Karpas-422 (cell line): ENCODE measurements at places on chromosomes 13 and 19. TPM values are rescaled to one million over a fixed set of nuclear protein-coding genes. Genes with fewer than 3 reads are reported as not detected.

DNA sequence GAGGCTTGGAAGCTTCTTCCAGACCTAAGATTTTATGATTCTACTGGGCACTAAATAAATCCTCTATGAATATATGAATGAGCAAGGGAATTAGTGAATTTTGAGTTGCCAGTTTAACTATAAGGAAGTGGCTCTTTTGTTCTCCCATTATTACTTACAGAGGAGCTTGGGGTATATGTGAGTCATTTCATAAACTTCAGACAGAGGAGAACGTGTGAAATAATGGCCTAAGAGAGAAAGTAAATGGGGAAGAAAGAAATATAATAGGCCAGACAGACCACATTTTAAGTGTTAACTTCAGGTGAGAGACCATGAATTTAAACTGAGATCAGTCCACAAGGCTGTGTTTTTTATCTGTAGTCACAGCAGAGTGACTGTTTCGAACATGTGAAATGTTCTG is 570.9 kb downstream of the GPC6 start:
- H3K4me3 ChIP-seq = no peak overlapping the region
- no peak for DNase-seq
- no peaks in the 10 kb centered on the region for H3K36me3 ChIP-seq
- H3K27ac ChIP-seq = no peak overlapping the region

GRCh38 chr13:26485786-26486185 is 71.7 kb upstream of the WASF3 start:
- H3K4me1 ChIP-seq = peaks cover 5% of the 10 kb centered on the region
- H3K27me3 ChIP-seq = no peaks in the 10 kb centered on the region
- H3K36me3 ChIP-seq = no peaks in the 10 kb centered on the region
- no peak overlapping the region for H3K4me3 ChIP-seq

DNA sequence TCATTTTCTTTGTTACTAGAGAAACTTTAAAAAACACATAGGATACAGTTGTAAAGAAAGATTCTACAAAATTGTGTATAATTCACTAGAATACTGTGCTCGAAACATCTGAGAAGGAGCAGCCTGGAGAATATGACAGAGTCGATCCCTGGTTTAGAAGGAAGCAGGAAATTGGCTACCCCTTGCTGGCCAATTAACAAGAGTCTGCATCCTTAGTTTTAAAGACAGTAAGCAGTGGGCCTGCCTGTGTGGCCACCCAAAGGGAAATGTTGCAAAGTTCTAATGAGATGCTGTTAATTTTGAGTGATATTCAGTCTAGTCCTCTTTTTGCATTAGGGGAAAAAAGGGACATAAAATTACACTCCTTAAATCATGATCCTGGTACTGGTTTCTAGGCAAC is 988.6 kb downstream of the PCDH17 start:
- H3K27ac ChIP-seq = no peak overlapping the region
- H3K27me3 ChIP-seq = no peaks in the 10 kb centered on the region
- H3K36me3 ChIP-seq = no peaks in the 10 kb centered on the region
- no peaks in the 10 kb centered on the region for H3K4me1 ChIP-seq
- DNase-seq = no peak

- no peak overlapping the region for H3K27ac ChIP-seq
- H3K27me3 ChIP-seq = no peaks in the 10 kb centered on the region
- no peaks in the 10 kb centered on the region for H3K4me1 ChIP-seq
- no peak for DNase-seq
Observed at GRCh38 chr19:13932911-13933393, 5.3 kb downstream of the PODNL1 start.

DNA sequence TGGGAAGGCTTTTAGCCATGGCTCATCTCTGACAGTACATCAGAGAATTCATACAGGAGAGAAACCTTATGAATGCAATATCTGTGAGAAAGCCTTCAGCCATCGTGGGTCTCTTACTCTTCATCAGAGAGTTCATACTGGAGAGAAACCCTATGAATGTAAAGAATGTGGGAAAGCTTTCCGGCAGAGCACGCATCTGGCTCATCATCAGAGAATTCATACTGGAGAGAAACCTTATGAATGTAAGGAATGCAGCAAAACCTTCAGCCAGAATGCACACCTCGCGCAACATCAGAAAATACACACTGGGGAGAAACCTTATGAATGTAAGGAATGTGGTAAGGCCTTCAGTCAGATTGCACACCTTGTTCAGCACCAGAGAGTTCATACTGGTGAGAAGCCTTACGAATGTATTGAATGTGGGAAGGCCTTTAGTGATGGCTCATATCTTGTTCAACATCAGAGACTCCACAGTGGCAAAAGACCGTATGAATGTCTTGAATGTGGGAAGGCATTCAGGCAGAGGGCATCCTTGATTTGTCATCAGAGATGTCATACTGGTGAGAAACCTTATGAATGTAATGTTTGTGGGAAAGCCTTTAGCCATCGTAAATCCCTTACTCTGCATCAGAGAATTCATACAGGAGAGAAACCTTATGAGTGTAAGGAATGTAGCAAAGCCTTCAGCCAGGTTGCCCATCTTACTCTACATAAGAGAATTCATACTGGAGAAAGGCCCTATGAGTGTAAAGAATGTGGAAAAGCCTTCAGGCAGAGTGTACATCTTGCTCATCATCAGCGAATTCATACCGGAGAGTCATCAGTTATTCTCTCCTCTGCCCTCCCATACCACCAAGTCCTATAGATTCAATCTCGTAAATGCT is 10.7 kb downstream of the ZNF470 start:
- no peak overlapping the region for H3K27ac ChIP-seq
- H3K4me1 ChIP-seq = no peaks in the 10 kb centered on the region
- DNase-seq = no peak

GRCh38 chr13:113856716-113857065 is 7.2 kb downstream of the GAS6 start:
- no peaks in the 10 kb centered on the region for H3K36me3 ChIP-seq
- no peak for DNase-seq
- no peaks in the 10 kb centered on the region for H3K27me3 ChIP-seq
- no peak overlapping the region for H3K27ac ChIP-seq
- H3K4me1 ChIP-seq = no peaks in the 10 kb centered on the region

DNA sequence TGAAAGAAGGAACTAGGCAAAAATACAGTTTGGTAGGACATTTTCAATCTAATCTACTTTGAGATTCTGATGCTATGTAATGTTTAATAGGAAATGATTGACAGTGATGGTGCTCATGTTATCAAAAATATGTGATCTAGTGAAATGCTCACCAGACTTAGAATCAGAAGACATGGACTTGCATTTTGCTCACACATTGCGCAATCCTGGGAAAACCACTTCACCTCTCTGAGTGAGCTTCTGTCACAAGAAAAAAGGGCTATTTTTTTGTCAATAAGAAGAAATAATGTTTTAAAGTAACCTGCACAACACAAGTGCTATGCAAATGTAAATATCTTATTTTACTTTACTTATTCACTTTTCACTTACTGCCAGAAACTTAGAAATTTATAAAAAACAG is 380.9 kb upstream of the HTR2A start:
- no peaks in the 10 kb centered on the region for H3K36me3 ChIP-seq
- no peak overlapping the region for H3K4me3 ChIP-seq
- H3K27me3 ChIP-seq = no peaks in the 10 kb centered on the region
- no peak overlapping the region for H3K27ac ChIP-seq

IGFL3 gene
- total RNA-seq = not detected in 2 replicates

DNA sequence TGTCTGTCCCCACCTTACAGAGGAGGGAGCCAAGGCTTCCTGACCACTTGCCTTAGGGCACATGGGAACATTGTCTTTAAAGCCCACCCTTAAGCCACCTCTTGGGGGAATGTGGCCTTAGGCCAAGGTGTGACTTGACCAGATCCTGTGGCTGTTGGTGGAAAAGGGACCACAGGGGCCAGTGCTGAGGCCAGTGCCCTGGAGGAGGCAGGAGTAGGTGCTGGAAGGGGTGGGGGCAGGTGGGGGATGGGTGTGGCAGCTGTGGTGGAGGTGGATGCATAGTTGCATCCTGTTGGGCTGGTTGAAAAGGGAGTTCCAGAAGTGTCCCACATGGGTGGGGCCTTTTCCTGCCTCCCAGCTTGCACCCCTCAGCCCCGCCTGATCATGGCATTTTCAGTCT is 44.8 kb downstream of the DNM2 start:
- H3K36me3 ChIP-seq = peaks cover 7% of the 10 kb centered on the region
- no peaks in the 10 kb centered on the region for H3K27me3 ChIP-seq
- H3K4me3 ChIP-seq = no peak overlapping the region
- peaks cover 19% of the 10 kb centered on the region for H3K4me1 ChIP-seq
- DNase-seq = no peak

PABPC3 gene
- total RNA-seq = 0.14 and 0.37 TPM in 2 replicates

DNA sequence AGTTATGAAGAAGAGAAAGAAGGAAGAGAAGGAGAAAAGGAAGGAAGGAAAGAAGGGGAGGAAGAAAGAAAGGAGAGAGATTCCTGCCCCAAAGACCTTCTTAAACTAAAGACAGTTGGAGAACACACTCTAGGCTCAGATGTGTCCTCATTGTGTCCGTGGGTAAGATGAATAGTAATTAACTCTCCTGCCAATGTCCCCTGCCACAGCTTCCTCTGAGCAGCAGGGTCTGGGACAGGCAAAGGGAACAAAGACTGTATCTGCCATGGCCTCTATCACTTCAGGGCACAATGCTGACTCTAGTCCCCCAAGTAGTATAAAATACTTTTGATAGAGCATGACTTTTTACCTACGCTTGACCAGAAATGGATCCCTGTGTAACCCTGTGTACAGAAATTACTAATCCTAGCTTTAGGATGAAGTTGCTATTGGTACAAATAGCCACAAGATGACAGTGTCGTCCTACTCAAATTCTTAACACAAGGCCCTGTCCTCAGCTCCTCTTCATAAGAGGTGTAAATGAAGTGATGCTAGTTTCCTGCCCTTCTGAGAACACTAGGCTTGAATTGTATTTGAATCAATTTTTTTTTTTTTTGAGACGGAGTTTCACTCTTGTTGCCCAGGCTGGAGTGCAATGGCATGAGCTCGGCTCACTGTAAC is 186.2 kb upstream of the GPR12 start:
- H3K36me3 ChIP-seq = no peaks in the 10 kb centered on the region
- H3K27me3 ChIP-seq = no peaks in the 10 kb centered on the region
- peak; percentile 81 for DNase-seq
- H3K4me3 ChIP-seq = no peak overlapping the region

C1QTNF9 gene
- not detected in 2 replicates for total RNA-seq

GRCh38 chr19:3599776-3600187 is 6.9 kb downstream of the TBXA2R start:
- H3K27ac ChIP-seq = no peak overlapping the region
- no peak overlapping the region for H3K4me3 ChIP-seq
- no peaks in the 10 kb centered on the region for H3K36me3 ChIP-seq

DNA sequence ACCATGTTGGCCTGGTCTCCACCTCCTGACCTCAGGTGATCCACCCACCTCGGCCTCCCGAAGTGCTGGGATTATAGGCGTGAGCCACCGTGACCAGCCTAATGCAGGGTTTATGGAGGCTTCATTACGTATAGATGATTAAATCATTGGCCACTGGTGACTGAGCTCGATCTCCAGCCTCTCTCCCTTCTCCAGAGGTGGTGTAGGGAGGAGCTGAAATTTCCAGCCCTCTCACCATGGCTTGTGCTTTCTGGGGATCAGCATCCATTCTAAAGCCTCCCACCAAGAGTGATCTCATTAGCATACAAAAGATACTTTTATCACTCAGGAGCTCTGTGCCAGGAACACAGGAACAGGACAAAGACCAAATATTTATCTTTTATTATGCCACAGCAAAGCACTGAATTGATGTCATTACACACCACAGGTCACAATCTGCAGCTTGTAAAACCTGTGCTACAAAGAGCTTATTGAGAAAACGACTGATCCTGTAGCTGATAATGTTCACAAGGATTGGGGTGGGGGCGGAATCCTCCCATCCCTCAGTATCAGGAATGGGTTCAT is 32.4 kb downstream of the RHPN2 start:
- H3K36me3 ChIP-seq = no peaks in the 10 kb centered on the region
- H3K27me3 ChIP-seq = no peaks in the 10 kb centered on the region
- no peak overlapping the region for H3K4me3 ChIP-seq
- no peaks in the 10 kb centered on the region for H3K4me1 ChIP-seq
- DNase-seq = no peak
- H3K27ac ChIP-seq = no peak overlapping the region

ARMC6 gene
- 25.1 and 43.6 TPM in 2 replicates for total RNA-seq

UBE2L5 gene
- total RNA-seq = not detected in 2 replicates

GRCh38 chr13:83667606-83668005 is 214.7 kb downstream of the SLITRK1 start:
- H3K36me3 ChIP-seq = no peaks in the 10 kb centered on the region
- no peaks in the 10 kb centered on the region for H3K27me3 ChIP-seq

DNA sequence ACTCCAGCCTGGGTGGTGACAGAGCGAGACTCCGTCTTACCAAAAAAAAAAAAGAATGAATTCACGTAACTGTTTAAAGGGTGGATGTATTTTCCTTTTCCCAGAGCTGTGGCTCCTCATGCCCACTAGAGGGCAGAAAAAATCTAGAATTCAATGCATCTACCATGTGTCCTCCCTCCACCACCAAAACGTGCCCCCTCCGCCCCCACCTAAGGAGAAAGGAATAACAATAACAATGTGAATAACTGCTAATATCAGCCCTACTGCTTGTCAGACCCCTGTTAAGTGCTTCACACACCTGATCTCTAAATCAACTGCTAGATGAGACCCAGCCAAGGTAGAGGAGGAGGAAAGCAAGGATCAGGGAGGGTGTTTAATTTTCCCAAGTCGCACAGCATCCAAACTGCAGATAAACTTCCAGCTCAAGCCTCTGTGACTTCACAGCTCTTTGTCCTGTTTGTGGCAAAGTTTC is 20.2 kb upstream of the PNMA8B start:
- DNase-seq = peak; percentile 79
- H3K4me3 ChIP-seq = no peak overlapping the region
- peaks cover 17% of the 10 kb centered on the region for H3K4me1 ChIP-seq
- H3K36me3 ChIP-seq = no peaks in the 10 kb centered on the region
- H3K27ac ChIP-seq = no peak overlapping the region

SIGLECL1 gene
- not detected in 2 replicates for total RNA-seq

DNA sequence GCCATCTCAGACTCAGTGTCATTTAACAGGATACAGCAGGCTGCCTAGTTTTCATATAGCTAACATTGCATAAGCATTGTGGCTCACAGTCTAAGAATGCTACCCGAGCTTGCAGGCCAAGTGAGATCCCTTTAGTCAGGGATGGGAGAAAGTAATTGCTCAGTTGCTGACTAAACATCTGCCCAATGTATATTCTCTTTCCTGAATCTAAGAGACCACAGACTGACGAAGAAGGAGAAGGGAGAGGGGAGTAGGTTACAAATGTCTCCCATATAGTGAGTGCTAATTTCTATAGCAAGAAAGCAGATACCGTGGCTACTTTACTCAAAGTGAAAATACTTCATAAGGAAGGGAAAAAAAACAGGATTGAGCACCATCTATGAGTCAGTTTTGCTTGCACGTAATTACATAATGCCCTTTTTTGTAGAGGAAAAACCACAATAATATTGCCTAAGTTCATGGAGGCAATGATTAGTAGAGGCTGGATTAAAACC is 453.9 kb downstream of the COG6 start:
- H3K27ac ChIP-seq = no peak overlapping the region
- DNase-seq = no peak
- H3K4me1 ChIP-seq = no peaks in the 10 kb centered on the region
- no peaks in the 10 kb centered on the region for H3K36me3 ChIP-seq
- H3K4me3 ChIP-seq = no peak overlapping the region

- no peak overlapping the region for H3K27ac ChIP-seq
- no peak for DNase-seq
- no peaks in the 10 kb centered on the region for H3K4me1 ChIP-seq
- H3K36me3 ChIP-seq = no peaks in the 10 kb centered on the region
- no peaks in the 10 kb centered on the region for H3K27me3 ChIP-seq
- H3K4me3 ChIP-seq = no peak overlapping the region
Observed at GRCh38 chr13:91902291-91902690, 503.9 kb downstream of the GPC5 start.
